ENCODE measurements at places on chromosomes 12 and 14.

DNA sequence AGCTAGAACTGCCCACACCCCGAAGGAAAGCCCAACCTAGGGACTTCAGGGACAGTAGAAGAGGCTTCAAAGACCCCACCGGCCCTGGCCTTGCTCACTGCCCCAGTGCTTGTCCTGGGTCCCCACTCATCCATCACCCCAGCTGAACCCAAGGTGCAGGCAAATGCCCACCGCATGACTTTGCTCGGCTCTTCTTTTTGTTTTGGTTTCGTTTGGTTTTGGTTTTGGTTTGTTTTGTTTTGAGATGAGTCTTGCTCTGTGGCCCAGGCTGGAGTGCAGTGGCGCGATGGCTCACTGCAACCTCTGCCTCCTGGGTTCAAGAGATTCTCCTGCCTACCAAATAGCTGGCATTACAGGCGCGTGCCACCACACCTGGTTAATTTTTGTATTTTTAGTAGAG is 9.0 kb downstream of the CCDC85C start:
- DNase-seq: no peak

DNA sequence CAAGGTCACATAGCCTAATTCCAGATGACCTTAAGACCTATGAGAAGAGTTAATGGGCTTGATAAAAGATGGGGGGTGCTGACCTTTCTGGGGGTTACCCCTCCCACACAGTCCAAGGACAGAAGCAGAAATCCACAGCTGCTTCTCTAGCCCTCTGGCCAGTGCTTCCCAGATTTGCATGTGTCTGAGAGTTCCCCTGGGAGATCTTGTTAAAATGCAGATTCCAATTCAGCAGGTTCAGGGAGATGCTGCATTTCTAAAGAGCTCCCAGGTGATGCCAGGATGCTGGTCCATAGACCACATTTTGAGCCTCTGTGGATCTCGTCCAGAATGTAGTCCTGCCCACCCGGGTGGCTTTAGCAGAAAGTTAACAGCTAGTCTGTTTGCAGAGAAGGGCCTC is 82.1 kb downstream of the WSCD2 start:
- DNase-seq: no peak

DNA sequence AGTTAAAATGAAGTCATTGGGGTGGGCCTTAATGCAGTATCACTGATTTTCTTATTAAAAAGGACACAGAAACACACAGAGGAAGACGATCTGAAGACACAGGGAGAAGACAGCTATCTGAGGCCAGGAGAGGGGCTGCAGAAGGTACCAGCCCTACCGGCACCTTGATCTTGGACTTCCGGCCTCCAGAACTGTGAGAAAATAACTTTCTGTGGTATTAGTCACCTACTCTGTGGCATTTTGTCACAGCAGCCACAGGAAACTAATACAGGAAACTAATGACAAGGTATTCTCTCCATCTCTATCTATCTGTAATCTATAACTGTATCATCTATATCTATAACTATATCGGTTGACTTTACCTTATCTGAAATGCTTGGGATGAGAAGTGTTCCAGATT is 1149.5 kb downstream of the BCL11B start:
- DNase-seq: no peak

DNA sequence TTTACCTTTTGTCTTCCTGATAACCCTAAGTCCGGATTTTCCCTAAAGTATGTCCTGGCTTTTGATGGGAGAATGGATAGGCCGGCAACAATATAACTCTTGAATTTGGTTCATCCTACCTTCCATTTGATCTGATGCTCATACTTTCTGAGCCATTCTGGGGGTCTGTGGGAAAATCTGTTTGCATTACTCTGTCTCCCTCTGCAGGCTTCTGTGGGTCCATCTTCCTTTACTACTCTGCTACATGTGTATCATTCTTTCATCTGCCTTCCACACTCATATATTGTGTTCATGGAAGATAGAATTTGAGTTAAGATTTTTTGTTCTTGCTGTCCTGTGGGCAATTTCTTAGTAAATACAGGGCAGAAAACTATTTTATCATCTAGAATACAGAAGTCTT is 101.5 kb downstream of the NAV3 start:
- DNase-seq: no peak

- no peak for DNase-seq
Observed at GRCh38 chr12:127046467-127046866, 1220.5 kb upstream of the TMEM132C start.

GRCh38 chr12:113676547-113676946 is 204.9 kb upstream of the LHX5 start:
- no peak for DNase-seq

GRCh38 chr12:103698752-103699560 is 111.9 kb downstream of the STAB2 start:
- no peak for DNase-seq

DNA sequence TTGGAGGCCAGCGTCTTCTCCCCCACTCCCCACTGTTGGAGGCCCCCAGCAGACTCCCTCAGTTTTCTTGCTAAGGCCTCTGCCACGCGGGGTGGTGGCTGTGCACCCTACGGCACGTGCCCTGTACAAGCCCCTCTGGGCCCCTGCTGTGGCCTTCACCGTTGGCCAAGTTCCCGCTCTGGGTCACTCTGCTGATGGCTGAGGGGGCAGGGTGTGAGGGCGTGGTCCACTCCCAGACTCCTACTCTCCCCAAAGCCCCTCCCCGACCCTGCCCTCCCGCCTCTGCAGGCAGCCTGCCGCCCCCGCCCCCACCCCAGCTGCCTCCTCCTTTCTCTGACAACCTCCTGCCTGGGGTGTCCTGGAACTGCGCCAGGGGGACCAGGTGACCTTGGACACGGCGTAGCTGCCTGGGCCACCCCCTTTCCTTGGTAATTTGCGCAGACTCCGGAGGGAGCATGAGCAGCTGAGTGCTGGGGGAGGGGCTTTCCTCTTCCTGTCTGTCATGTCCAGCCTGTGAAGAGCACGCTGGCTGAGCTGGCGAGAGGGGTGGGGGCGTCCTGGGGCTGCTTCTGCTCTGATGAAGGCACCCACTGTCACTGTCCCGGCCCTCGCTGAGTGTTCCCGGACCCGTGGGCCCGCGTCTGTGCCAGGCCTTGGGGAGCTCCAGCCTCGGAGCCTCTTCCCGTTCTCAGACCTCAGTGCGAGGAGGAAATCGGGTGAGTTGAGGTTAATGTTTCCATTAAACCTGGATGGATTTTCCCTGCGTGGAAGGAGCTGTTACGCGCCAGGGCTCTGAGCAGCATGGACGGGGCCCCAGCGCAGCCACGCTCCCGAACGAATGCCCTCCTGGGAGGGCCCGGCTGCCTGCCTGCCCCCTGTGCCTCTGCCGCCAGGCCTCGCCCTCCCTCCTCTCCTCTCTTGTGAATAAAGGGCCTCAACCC is 85.0 kb downstream of the KIF26A start:
- no peak for DNase-seq

DNA sequence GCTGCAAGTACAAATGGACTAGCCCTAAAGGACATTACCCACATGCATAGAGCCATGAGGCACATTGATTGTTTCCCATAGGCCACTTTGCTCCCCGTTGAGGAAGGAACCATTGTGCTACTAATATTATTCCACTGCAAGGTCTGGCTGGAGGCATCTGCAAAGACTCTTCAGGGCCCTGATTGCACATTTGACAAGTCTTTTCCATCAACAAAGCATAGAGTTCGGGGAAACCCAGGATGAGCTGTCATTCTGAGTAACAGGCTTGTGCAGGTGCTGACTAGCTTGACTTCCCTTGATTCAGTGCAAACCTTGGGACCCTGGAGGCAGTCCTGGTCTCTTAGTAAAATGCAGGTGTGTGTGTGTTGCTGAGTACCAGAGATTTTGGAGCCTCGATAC is 73.8 kb downstream of the SUSD6 start:
- DNase-seq: no peak

GRCh38 chr12:100858656-100859055 is 64.1 kb downstream of the ANO4 start:
- no peak for DNase-seq

- DNase-seq: no peak
Observed at GRCh38 chr12:24232531-24232930, 283.1 kb upstream of the SOX5 start.

GRCh38 chr12:88471331-88472045 is 108.8 kb downstream of the KITLG start:
- peak; percentile 70 for DNase-seq

DNA sequence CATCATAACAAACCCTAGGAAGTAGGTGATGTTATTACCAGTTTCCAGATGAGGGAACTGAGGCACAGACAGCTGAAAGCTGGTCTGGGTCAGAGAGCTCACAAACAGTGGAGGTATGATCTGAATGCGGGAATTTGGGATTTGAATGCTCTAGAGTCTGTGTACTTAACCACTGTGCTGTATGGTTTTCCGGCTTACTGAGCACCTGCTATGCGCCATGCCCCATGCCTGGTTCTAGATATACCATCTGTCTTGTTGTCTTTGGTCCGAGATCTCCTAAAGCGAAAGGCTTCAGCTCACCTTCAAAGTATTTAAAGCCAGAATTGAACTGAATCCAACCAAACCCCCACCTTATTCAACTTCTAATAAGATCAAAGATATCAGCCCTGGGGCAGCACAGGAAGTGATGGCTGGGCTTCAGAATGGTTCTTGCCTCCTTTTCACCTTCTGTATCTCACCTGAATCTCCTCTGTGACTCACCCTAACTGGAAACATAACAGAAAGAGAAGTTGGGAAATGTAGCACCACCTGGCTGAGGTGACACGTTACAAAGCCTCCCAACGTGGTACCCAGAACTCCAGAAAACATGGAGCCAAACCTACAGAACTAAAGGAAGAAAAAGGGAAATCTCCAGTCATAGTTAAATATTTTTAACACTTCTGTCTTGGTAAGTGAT is 54.3 kb downstream of the PRMT8 start:
- no peak for DNase-seq

- no peak for DNase-seq
Observed at GRCh38 chr14:36996857-36997590, 175.4 kb downstream of the SLC25A21 start.

- no peak for DNase-seq
Observed at GRCh38 chr12:115857160-115857920, 420.2 kb downstream of the MED13L start.

DNA sequence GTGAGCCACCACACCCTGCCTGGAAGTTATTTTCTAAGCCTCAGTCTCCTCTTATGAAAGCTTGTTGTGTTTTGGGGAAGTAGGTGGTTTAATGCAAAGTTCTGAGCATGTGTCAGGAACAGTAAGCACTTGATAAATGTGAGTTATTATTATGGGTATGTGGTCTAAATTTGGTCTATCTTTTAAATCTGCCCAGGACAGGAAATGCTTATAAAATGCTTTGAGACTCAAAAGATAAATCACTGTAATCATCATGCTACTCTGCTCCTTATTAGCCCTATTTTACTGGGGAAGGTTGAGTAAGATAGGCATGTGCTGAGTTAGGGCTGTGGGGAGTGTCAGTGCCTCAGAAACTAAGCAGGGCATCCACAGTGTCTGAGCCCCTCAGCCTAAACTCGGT is 13.1 kb upstream of the SRSF5 start:
- DNase-seq: no peak

GRCh38 chr12:57834086-57834876 is 12.2 kb downstream of the CTDSP2 start:
- DNase-seq: no peak

DNA sequence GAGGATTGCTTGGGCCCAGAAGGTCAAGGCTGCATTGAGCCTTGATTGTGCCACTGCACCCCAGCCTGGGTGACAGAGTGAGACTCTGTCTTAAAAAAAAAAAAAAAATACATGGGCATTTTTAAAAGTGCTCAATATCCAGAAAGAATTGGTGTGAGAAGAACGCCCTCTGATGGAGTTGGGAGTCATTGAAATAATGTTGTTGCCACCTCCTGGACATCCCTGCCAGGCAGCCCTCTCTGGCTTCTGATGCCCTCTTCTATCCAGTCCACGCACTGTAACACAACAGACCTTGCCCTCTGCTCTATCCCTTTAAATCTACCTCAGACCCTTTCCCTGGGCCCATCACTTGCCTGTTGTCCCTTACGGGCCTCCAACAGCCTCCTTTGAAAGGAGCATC is 4.9 kb downstream of the PTGDR start:
- no peak for DNase-seq

DNA sequence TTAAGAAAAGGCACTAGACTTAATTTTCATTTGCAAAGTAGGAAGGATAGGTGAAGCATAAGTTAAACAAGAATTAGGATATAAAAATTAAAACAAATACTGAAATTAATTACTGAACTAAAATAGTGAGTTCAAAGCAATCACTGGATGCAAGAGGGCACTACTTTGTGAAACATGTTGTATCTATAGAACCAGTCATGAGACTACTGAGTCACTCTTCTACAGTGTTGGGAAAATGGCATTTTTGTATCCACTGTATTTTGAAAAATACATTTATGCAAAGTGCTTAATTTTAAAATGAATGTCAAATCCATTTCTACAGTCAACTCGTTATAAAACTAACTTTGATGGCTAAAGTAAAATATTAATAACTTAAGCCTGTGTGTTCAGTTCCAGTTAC is 47.9 kb downstream of the SEL1L start:
- no peak for DNase-seq

DNA sequence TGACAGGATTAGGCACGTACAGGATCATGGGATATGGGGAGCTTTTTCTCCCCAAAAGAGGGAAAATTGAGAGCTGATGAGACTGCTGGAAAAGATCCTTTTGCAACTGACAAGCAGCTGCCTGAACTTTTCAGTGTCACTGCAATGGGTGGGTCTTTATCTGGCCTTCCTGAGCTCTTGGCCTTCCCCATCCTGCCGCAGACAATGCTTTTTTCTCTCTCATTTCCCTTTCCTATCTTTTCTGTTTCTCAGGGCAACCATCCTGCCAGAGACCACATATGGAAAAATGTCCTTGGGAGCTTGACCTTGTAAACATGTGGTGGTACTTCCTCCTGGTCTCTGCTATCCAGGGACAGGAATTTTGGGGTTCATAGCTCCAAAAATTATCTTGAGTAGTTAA is 75.8 kb downstream of the CALM1 start:
- DNase-seq: no peak

GRCh38 chr12:52010152-52010622 is 3.4 kb downstream of the TAMALIN start:
- no peak for DNase-seq

DNA sequence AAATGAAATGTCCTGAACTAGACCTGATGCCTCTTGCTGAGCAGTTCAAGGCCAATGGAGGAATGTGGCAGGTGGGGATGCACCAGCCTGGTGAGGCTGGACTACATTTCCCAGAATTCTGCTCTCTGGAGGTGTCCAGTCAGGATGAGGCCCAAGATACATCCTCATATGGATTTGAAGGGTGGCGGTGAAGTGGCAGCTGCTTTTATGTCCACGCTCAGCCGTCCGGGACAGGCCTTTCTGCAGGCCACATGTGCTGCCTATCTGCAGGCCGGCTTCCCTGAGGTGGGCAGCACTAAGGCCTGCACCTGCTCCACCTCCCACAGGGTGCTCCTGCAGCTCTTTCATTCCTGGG is 230.2 kb downstream of the BCL11B start:
- no peak for DNase-seq

- no peak for DNase-seq
Observed at GRCh38 chr12:30756074-30756473, 1.3 kb upstream of the CAPRIN2 start.

Measured in GM04503 (cell line).